GM13976 (cell line): ENCODE measurements at places on chromosomes 3 and 15.

GRCh38 chr3:12509466-12509865 is 25.2 kb downstream of the TSEN2 start:
- DNase-seq: no peak

- DNase-seq: no peak
Measured at GRCh38 chr15:43187544-43188155, 2.4 kb downstream of the CCNDBP1 start.

- no peak for DNase-seq
Measured at GRCh38 chr15:51405693-51406523, 64.5 kb downstream of the GLDN start.

DNA sequence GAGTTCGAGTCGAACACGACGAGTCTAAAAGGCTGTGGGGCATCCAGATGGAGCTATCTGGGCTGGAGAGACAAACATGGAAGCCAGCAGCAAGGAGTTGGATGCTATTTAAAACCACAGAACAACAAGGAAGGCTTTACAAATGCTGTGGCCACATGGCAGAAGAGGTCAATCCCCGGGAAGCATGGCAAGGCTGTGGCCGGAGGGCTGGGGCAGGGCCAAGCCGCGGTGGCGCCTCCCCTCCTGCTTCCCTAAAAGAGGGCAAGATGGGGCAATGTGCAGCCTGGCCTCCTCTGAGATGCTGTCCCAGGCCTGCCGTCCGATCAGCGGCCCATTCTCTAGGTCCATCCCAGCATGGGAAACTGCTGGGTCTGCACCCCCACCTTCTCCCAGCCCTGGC is 139.1 kb downstream of the SRGAP3 start:
- no peak for DNase-seq

GRCh38 chr3:122975924-122976293 is 51.7 kb downstream of the SEMA5B start:
- DNase-seq: no peak

DNA sequence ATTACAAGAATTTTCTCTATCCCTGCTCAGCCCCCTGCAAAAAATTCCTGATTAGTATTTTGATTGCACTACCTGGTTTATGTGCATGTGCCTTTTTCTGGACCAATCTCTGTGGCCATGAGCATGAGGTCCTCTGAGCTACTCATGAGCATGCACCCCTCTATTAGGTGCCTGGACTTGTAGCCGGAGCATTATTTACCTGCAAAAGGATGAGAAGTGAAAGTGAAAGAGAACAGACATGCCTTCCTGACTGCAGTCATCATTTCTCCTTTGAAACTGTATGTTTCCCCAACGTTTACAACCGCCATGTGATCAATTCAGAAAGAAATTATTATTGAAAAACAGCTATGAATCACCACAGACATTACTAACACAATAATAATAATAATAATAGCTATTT is 1008.8 kb downstream of the ROBO2 start:
- peak; percentile 12 for DNase-seq

DNA sequence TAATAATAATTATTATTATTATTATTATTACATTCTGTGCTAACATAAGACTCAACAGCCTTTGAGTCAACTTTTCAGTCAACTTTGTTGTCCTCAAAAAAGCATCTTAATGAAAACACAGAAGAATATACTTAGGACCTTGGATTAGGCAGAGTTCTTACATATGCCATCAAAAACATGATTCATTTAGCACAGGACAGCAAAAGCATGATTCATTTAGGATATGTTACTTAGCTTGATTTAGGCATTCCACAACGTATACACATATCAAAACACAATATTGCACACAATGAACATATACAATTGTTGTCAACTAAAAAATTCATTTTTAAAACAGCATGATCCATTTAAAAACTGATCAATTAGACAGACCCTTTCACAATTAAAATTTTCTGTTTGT is 213.0 kb downstream of the FMN1 start:
- no peak for DNase-seq

DNA sequence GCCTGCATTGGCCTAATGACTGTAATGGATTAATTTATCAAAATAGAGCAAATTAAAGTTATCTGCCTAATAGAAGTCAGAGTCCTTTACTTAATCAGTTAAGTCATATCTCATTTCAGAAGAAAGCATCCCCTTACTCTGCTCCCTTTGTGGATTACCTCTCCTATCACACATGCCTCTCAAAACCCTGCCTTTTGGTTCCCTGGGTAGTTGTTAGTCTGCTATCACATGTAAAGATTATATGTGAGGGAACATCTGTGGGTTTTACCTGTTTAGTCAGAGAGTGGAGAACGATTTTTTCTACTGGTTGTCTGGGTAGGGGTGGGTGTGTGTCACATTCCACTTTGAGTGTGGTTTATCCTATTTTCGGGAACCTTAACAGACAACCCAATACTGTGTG is 16.4 kb downstream of the UBE2E2 start:
- DNase-seq: no peak

DNA sequence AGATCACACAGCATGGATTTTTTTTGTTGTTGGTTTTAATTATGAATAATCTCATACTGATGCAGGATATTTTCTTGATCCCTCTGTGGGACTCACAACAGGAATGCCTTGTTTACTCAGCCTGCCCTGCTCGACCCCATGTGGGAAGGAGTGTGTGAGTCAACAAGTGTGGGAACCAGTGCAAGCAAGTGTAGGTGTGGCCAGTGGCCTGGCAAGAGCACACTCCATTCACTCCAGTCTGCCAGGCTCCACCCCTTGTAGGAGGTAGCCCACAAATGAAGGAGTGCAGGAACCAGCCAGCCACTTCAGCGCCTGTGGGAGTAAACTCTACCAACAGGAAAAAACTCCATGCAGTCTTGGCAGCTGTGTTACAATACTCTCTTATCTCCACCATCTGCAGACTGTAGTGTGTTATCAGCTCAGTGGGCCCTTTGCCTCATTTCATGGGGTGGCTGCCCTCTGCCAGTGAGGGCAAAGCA is 393.6 kb downstream of the OTOL1 start:
- DNase-seq: no peak

GRCh38 chr3:157127831-157128767 is 31.8 kb downstream of the CCNL1 start:
- DNase-seq: peak; percentile 54

GRCh38 chr3:152197451-152197850 is 71.3 kb upstream of the MBNL1 start:
- no peak for DNase-seq

GRCh38 chr3:45536316-45536715 is 58.2 kb upstream of the LIMD1 start:
- no peak for DNase-seq

DNA sequence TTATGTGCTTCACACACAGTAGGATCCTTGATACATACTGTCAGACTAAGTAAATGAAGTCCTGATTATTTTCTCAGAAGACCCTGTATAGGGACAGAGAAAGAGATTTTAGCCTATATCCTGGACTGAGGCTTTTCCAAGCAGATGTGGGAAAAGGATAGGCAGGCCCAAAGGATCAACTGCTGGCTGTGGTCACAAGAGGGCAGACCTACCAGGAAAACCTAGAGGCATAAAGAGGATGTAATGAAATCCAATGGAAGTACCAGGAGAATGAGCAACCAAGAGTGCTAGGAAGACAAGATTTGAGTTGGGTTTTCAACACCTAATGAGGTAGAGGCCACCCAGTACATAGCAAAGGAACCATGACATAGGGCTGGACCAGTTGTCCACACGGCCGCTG is 23.1 kb downstream of the DCLK3 start:
- no peak for DNase-seq

- DNase-seq: no peak
Measured at GRCh38 chr3:81911221-81911620, 149.8 kb upstream of the GBE1 start.

GRCh38 chr15:22995795-22996194 is 15.6 kb upstream of the CYFIP1 start:
- no peak for DNase-seq

- DNase-seq: no peak
Measured at GRCh38 chr3:194095902-194096301, 40.0 kb upstream of the HES1 start.

DNA sequence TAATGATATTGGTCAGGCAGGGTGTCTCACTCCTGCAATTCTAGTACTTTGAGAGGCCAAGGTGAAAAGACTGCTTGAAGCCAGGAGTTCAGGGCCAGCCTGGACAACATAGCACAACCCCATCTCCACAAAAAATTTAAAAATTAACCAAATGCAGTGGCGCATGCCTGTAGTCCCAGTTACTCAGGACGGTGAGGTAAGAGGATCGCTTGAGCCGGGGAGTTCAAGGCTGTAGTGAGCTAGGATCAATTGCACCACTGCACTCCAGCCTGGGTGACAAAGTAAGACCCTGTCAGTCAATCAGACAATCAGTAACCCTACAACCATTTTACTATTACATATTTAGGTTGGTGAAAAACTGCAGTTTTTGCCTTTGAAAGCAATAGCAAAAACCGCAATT is 43.0 kb downstream of the RBM15B start:
- no peak for DNase-seq

DNA sequence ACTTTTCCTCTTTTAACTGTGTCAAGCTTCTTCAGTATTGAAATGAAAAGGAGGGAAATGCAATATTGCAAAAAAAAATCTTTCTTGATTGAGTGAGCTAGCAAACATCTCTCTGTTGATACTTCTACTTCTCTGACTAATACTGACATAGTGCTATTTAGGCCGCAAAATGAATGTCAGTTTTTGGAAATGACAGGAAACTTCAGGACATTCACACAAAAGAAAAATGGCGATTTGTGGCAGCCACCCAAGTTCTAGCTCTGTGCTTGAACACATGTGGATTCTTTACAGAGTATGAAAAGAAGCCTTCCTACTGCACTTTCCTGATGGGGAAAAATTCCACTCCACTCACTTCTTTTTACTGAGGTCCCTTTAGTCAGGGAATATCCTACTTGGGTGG is 486.8 kb upstream of the ALCAM start:
- no peak for DNase-seq
